ENCODE measurements at places on chromosomes 6 and 20.

DNA sequence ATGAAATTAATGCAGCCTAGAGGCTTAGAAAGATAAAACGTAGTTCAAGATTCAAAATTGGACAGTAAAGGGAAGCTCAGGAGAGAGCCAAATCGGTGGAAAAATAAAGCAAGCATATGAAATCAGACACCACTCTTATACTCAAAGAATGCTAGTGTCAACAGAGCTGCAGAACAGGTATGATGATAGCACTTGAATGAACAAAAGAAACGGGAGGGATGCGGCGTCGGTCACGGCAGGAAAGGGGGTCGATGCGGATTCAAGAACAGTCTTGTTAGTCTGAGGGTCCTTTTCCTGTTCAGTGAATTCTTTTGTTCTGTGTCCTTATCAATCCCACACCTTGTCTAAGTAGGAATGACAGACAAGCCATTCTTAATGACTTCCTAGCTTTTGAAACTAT lies 114.4 kb downstream of the FOXC1 start:
- DNase-seq: peak; percentile 44
- H3K27ac ChIP-seq: no peak overlapping the region
- H3K36me3 ChIP-seq: peaks cover 10% of the 10 kb centered on the region
- no peak overlapping the region for H3K4me3 ChIP-seq
- no peaks in the 10 kb centered on the region for H3K27me3 ChIP-seq

GRCh38 chr20:63594043-63594561 lies 20.1 kb upstream of the HELZ2 start:
- H3K4me1 ChIP-seq: no peaks in the 10 kb centered on the region
- H3K36me3 ChIP-seq: peaks cover 94% of the 10 kb centered on the region
- H3K27me3 ChIP-seq: no peaks in the 10 kb centered on the region
- DNase-seq: no peak
- H3K27ac ChIP-seq: no peak overlapping the region

- peaks cover 91% of the 10 kb centered on the region for H3K4me1 ChIP-seq
- H3K27me3 ChIP-seq: no peaks in the 10 kb centered on the region
- peak overlapping the region; percentile 86 for H3K27ac ChIP-seq
- peaks cover 4% of the 10 kb centered on the region for H3K36me3 ChIP-seq
Measured at GRCh38 chr20:44597516-44597915, 15.1 kb downstream of the PKIG start.

DNA sequence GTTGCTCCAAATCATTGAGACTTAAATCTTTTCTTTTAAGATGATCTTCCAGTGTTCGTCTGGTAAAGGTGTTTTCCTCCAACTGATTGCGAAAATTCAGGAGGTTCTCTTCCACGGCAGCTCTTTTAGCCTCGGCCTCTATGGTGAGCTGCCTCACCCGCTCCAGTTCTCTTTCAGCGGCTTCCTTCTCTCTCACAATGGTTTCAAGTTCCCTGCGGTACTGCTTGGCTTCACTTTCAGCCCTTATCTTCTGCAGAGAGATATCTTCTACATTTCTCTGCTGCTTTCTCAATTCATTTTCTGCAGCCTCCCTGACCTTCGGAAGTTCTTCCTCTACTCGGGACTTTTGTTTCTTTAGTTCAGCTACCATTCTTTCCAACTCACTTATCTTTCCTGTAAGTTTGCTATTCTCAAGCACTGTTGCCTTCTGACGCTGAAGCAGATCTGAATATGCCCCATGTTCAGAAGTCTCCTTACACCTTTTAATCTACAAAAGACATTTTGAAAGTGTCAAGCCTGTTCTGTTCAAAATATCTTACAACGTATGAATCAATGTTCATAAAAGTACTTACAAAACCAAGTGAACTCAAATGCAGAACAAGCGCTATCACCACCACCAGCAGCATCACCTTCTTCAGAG lies 22.3 kb downstream of the DST start:
- H3K27ac ChIP-seq: no peak overlapping the region
- H3K27me3 ChIP-seq: no peaks in the 10 kb centered on the region
- peaks cover 55% of the 10 kb centered on the region for H3K36me3 ChIP-seq
- H3K4me1 ChIP-seq: peaks cover 13% of the 10 kb centered on the region
- DNase-seq: no peak

GRCh38 chr6:119541132-119541905 lies 191.8 kb upstream of the MAN1A1 start:
- peak; percentile 74 for DNase-seq
- H3K27me3 ChIP-seq: no peaks in the 10 kb centered on the region
- peak overlapping the region; percentile 69 for H3K27ac ChIP-seq

DNA sequence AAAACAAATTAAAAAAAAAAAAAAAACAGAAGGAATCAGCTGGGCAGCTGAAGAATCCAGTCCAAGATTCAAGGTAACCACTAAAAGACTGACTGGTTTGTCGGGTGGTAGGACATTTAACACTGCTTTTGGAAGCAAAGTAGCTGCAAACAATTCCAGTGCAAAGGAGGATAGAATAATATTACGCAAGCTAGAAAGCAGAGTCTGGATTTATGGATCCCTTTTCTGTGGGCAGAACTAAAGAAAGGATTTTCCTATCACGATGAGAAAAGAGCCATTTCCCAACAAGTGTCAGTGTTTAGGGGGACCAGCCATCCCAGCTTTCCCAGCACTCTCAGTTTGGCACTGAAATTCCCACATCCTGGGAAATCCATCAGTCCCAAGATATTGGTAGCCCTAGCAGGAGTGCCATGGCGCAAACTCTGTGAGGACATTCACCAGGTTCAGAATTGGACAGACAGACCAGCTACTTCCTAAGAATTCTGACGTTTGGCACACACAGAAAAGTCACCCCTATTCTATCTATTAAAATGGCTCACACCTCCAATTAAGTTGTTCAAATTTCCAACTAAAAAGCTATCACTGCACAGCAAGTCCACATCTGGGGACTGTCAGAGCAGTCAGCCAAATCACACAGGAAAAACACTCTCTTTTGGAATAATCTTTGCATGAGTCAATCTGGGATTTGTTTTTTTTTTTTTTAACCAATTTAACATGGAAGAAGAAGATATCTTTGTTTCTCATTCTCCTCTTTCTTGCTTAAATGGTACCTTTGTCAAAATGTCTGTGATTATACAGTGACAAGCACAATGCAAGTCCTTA lies 356.8 kb upstream of the ARID1B start:
- H3K4me3 ChIP-seq: no peak overlapping the region
- H3K36me3 ChIP-seq: no peaks in the 10 kb centered on the region
- H3K27ac ChIP-seq: no peak overlapping the region
- no peak for DNase-seq
- H3K27me3 ChIP-seq: no peaks in the 10 kb centered on the region
- H3K4me1 ChIP-seq: no peaks in the 10 kb centered on the region

GRCh38 chr6:168196881-168197635 lies 118.0 kb upstream of the FRMD1 start:
- H3K36me3 ChIP-seq: no peaks in the 10 kb centered on the region
- H3K27me3 ChIP-seq: no peaks in the 10 kb centered on the region
- H3K4me1 ChIP-seq: no peaks in the 10 kb centered on the region
- no peak for DNase-seq
- H3K27ac ChIP-seq: no peak overlapping the region

- no peaks in the 10 kb centered on the region for H3K36me3 ChIP-seq
- no peak overlapping the region for H3K4me3 ChIP-seq
- H3K4me1 ChIP-seq: peaks cover 16% of the 10 kb centered on the region
- no peak overlapping the region for H3K27ac ChIP-seq
- DNase-seq: no peak
Measured at GRCh38 chr6:157770946-157771345, 52.1 kb upstream of the SNX9 start.

GRCh38 chr6:6584310-6585002 lies 4.1 kb upstream of the LY86 start:
- no peak for DNase-seq
- no peak overlapping the region for H3K4me3 ChIP-seq
- H3K36me3 ChIP-seq: no peaks in the 10 kb centered on the region
- no peak overlapping the region for H3K27ac ChIP-seq

DNA sequence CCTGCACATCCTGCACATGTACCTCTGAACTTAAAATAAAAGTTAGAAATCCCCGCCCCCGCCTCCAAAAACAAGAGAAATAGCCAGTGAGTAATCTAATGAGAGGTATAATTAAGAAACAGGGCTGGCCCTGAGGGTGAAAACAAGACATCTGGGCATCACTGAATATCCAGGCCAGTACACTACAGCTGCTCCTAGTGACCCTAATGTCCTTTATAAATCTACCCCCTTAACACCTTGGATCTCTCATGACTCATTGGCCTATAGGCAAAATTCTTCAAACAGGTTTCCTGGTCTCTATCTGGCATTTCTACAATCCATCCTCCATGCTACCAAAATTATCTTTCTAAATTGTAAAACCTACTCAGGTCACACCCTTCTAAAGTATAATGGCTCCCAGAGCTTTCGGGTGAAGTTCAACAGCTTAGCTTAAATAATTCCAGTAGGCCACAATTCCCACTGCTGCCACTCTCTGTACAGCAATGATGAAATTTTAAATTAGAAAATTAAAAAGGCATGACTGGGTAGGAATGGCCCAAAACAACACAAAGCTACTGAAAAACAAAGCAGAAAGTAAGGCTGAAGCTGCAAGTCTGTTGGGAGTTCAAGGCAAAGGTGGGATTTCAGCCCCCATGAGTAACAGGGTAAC lies 260.9 kb downstream of the GMDS start:
- no peaks in the 10 kb centered on the region for H3K36me3 ChIP-seq
- H3K4me3 ChIP-seq: no peak overlapping the region
- H3K27ac ChIP-seq: no peak overlapping the region

DNA sequence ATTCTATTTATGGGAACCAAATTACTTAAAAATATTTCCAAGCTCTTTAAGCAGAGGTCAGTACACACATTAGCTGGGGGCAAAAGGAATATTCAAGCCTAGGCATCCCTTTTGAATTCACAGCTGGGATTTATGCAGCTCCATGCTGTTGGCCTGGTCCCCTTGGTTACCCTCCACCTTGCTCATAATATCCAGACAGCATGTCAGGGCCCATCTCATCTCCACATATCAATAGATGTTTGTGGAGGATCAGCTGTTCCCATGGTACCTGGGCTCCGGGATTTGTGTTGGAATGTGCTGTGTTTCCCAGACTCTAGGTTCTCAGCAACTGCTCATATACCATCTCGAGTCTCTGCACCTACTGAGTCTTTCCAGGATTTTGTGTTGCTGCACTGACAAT lies 534.8 kb downstream of the BMP2 start:
- no peak overlapping the region for H3K4me3 ChIP-seq
- H3K36me3 ChIP-seq: no peaks in the 10 kb centered on the region
- DNase-seq: no peak
- H3K27ac ChIP-seq: no peak overlapping the region
- no peaks in the 10 kb centered on the region for H3K4me1 ChIP-seq
- no peaks in the 10 kb centered on the region for H3K27me3 ChIP-seq

- no peak overlapping the region for H3K27ac ChIP-seq
- H3K4me1 ChIP-seq: no peaks in the 10 kb centered on the region
- DNase-seq: peak; percentile 30
- no peak overlapping the region for H3K4me3 ChIP-seq
Measured at GRCh38 chr20:20896606-20897005, 184.2 kb upstream of the RALGAPA2 start.

GRCh38 chr6:18388942-18389341 lies 1.8 kb downstream of the RNF144B start:
- DNase-seq: no peak
- peak overlapping the region; percentile 60 for H3K4me3 ChIP-seq
- no peaks in the 10 kb centered on the region for H3K27me3 ChIP-seq
- peaks cover 25% of the 10 kb centered on the region for H3K4me1 ChIP-seq

GRCh38 chr6:133185731-133186130 lies 55.4 kb upstream of the EYA4 start:
- DNase-seq: no peak
- no peaks in the 10 kb centered on the region for H3K4me1 ChIP-seq
- H3K27ac ChIP-seq: no peak overlapping the region
- peaks cover under 1% of the 10 kb centered on the region for H3K27me3 ChIP-seq
- no peak overlapping the region for H3K4me3 ChIP-seq

- no peak overlapping the region for H3K4me3 ChIP-seq
- no peaks in the 10 kb centered on the region for H3K36me3 ChIP-seq
- peaks cover 44% of the 10 kb centered on the region for H3K4me1 ChIP-seq
- H3K27ac ChIP-seq: no peak overlapping the region
- H3K27me3 ChIP-seq: no peaks in the 10 kb centered on the region
Measured at GRCh38 chr6:105757512-105758200, 328.5 kb upstream of the PRDM1 start.

GRCh38 chr6:32427218-32427617 lies 12.5 kb upstream of the HLA-DRA start:
- no peaks in the 10 kb centered on the region for H3K4me1 ChIP-seq
- H3K4me3 ChIP-seq: no peak overlapping the region
- no peaks in the 10 kb centered on the region for H3K36me3 ChIP-seq
- H3K27me3 ChIP-seq: no peaks in the 10 kb centered on the region

- H3K36me3 ChIP-seq: no peaks in the 10 kb centered on the region
- H3K27me3 ChIP-seq: no peaks in the 10 kb centered on the region
- peaks cover 35% of the 10 kb centered on the region for H3K4me1 ChIP-seq
- H3K27ac ChIP-seq: no peak overlapping the region
Measured at GRCh38 chr6:128465368-128466343, 54.7 kb downstream of the PTPRK start.

DNA sequence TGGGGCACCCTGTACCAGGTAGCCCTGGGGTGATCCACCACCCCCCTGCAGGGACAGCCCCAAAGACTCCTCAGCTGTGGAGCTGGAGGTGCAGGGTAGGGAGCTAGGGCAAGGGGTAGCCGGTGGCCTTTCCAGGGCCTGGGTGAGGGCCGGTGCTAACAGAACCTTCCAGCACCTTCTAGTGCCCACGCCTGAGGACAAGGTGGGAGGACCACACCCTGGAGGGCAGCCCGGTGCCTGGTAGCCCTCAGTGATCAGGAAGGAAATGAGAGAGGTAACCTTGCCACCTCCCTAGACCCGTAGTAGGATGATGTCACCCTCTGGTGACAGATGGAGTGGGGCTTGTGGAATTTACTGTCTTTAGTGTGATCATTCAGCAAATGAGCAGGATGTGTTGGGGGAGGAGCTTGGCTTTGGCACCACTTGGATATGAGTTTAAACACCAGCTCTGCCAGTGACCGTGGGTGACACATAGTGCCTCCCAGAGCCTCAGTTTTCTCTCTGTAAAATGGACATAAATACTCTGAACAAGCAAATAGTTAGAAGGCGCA lies 187.7 kb downstream of the NFATC2 start:
- H3K4me1 ChIP-seq: no peaks in the 10 kb centered on the region
- no peaks in the 10 kb centered on the region for H3K27me3 ChIP-seq
- DNase-seq: no peak

GRCh38 chr20:20894753-20895152 lies 182.3 kb upstream of the RALGAPA2 start:
- no peak overlapping the region for H3K4me3 ChIP-seq
- no peak overlapping the region for H3K27ac ChIP-seq
- H3K4me1 ChIP-seq: no peaks in the 10 kb centered on the region
- peak; percentile 14 for DNase-seq
- peaks cover 6% of the 10 kb centered on the region for H3K27me3 ChIP-seq

GRCh38 chr20:49452011-49452482 lies 30.4 kb downstream of the KCNB1 start:
- peaks cover 24% of the 10 kb centered on the region for H3K27me3 ChIP-seq
- H3K36me3 ChIP-seq: no peaks in the 10 kb centered on the region
- peaks cover 40% of the 10 kb centered on the region for H3K4me1 ChIP-seq

GRCh38 chr6:79627422-79627821 lies 3.7 kb upstream of the SH3BGRL2 start:
- DNase-seq: no peak
- no peaks in the 10 kb centered on the region for H3K36me3 ChIP-seq

GRCh38 chr6:75020971-75021370 lies 184.9 kb downstream of the COL12A1 start:
- H3K4me1 ChIP-seq: no peaks in the 10 kb centered on the region
- DNase-seq: no peak
- no peaks in the 10 kb centered on the region for H3K27me3 ChIP-seq

Data from stomach (tissue), 19 donors.